T-helper 1 cell (primary cell): ENCODE measurements at places on chromosomes 16 and 17.

- no peak for DNase-seq
Observed at GRCh38 chr17:73465130-73465952, 153.5 kb upstream of the CDC42EP4 start.

DNA sequence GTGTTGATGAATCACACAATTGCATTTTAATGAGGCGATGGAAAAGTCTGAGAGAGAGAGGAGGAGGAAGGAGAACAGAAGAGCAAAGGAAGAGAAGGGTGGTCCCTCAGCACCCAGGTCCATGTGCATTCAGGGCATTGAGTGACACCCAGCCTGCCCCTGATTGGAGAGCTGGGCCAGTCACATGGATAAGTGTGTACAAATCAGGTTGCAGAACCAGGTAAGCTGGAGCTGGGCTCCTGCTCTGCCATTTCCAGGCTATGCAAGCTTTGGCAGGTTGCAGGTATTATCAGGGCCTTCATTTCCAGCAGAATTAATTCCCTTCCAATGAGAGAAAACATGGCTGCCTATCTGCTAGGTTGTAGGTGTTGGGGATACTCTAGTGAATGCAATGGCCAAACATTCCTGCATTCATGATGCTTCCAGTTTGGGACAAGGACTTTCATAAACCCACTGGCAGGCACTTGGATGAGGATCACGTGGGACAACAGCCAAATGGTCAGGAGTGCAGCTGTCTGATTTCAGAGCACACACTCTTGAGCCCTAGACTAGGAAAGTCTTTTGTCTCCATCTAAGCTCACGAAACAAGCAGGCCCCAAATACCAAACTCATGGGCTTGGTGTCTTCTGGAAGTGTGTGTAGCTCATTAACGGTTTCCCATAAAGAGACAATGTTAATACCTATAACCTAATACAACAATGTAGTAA is 577.9 kb upstream of the CDH5 start:
- no peak for DNase-seq

DNA sequence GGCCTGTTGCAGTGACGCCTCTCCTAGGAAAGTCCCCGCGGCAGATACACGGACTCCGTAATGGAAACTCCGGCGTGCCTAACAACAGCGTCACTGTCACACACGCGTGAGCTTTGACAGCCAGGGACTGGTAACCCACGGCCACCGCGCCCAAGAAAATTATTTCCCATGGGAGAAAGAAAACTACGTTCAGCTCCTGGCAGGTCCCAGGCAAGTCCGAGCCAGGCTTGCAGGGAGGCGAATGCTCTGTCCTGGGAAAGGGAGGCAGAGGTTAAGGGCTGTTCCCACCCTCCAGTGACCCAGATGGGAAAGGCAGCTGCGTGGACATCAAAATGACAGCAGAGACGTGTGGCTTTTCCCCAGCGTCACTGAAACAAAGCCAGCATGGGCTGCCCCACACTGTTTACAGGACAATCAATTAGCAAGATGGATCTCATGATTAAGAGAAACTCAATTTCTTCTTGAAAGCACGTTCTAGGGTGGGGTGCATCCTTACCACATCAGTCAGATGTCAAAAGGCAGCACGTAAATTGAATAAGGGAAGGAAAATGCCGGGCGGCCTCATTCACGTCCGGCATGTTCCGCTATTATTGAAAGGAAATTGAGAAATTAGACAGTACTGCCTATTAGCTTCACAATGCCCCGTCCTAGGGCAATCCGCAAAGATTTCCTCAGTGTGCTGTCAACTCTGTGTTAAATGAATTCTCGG is 82.5 kb downstream of the NXN start:
- no peak for DNase-seq

- no peak for DNase-seq
Observed at GRCh38 chr16:30521873-30522641, 4.3 kb downstream of the ZNF768 start.

DNA sequence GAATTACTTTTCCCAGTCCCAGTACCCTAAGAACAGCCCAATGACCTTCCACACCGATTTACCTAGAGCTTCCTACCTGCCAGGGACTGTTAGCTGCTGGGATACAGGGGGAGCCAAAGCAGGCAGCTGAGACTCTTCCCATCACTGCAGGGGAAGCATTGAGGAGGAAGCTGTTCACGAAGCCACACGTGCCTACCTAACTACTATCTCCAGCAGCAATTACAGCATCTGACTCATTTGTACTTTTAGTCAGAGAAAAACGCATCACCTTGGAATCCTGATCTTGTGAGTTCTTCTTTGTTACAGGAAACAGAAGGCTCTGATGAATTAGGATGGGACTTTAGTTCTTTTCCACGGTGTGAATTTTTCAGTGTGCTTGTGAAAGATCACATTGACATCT is 113.7 kb upstream of the DHX40 start:
- no peak for DNase-seq

GRCh38 chr16:20707461-20707860 is 10.0 kb upstream of the ACSM1 start:
- no peak for DNase-seq

DNA sequence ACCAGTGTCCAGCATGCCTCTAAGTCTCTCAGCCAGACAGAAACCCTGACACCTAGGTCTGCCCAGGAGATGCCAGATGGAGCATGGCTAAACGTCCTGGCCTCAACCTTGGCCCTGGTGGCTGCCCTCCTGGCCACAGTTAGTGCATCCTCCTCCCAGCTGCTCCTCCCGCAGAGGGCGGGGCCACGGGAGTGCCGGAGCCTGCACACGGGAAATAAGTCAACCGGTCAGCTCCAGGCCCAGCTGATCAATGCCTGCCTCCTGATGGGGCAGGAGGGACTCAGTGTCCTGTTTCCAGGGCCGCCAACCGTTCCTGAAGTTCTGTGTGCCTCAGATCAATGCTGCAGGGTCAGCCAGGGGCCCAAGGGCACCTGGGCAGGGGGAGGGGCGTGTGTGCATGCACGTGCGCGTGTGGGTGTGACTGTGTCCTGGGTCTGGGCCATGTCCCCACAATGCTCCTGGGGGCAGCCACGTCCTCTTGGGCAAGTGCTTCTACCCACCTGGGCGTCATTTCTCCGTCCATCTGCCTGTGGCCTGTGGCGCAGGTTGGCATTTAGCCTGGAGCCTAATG is 4.6 kb upstream of the KCNJ12 start:
- DNase-seq = no peak
